ENCODE measurements at places on chromosomes 3 and 15. TPM values are rescaled to one million over a fixed set of nuclear protein-coding genes. Genes with fewer than 3 reads are reported as not detected.

- no peaks in the 10 kb centered on the region for H3K27me3 ChIP-seq
- no peak overlapping the region for H3K27ac ChIP-seq
- DNase-seq: no peak
- H3K4me1 ChIP-seq: no peaks in the 10 kb centered on the region
- no peaks in the 10 kb centered on the region for H3K36me3 ChIP-seq
- no peak overlapping the region for H3K4me3 ChIP-seq
Observed at GRCh38 chr3:15384510-15385237, 42.7 kb downstream of the METTL6 start.

Gene SPTBN5
- 0.52 TPM for total RNA-seq

- H3K4me3 ChIP-seq: no peak overlapping the region
- H3K36me3 ChIP-seq: peaks cover 37% of the 10 kb centered on the region
- H3K27ac ChIP-seq: no peak overlapping the region
- H3K4me1 ChIP-seq: no peaks in the 10 kb centered on the region
- H3K27me3 ChIP-seq: no peaks in the 10 kb centered on the region
Observed at GRCh38 chr3:122538956-122539490, 24.3 kb upstream of the KPNA1 start.

Gene TRPM1
- not detected for total RNA-seq

Gene CLEC3B
- 22.1 TPM for total RNA-seq

GRCh38 chr3:117526470-117527079, 817.0 kb downstream of the TUSC7 start:
- no peak overlapping the region for H3K27ac ChIP-seq
- peak; percentile 56 for DNase-seq
- no peaks in the 10 kb centered on the region for H3K36me3 ChIP-seq
- no peaks in the 10 kb centered on the region for H3K27me3 ChIP-seq

- H3K27ac ChIP-seq: no peak overlapping the region
- no peak for DNase-seq
- peaks cover 7% of the 10 kb centered on the region for H3K36me3 ChIP-seq
- no peak overlapping the region for H3K4me3 ChIP-seq
Observed at GRCh38 chr15:55856506-55857164, 113.7 kb upstream of the PRTG start.

- H3K27me3 ChIP-seq: no peaks in the 10 kb centered on the region
- H3K4me3 ChIP-seq: no peak overlapping the region
- no peaks in the 10 kb centered on the region for H3K4me1 ChIP-seq
- H3K27ac ChIP-seq: no peak overlapping the region
- H3K36me3 ChIP-seq: peaks cover 1% of the 10 kb centered on the region
- no peak for DNase-seq
Observed at GRCh38 chr3:123930445-123930844, 30.6 kb downstream of the CCDC14 start.

DNA sequence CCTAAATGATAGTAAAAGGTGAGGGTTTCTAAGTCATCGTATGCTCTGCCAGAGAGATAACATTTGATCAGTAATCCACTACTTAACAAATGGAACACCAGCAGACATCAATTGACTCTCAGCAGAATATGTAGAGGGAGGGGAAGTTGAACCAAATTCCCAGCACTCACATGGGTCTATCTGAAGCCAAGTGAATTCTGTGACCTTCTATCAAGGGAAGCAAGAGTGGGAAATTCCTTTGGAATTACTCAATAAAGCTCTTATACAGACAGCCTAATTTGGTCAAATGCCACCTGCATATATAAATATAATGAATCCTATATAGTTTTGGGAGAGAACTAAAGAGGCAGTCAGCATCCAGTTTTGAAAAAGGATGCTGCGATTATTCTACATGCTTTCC, 15.8 kb upstream of the KCNMB2 start:
- no peaks in the 10 kb centered on the region for H3K27me3 ChIP-seq
- no peak overlapping the region for H3K4me3 ChIP-seq
- DNase-seq: no peak
- no peaks in the 10 kb centered on the region for H3K4me1 ChIP-seq
- H3K27ac ChIP-seq: no peak overlapping the region
- H3K36me3 ChIP-seq: no peaks in the 10 kb centered on the region

- no peaks in the 10 kb centered on the region for H3K4me1 ChIP-seq
- no peak for DNase-seq
- H3K36me3 ChIP-seq: peaks cover 29% of the 10 kb centered on the region
- H3K4me3 ChIP-seq: no peak overlapping the region
- no peaks in the 10 kb centered on the region for H3K27me3 ChIP-seq
- H3K27ac ChIP-seq: no peak overlapping the region
Observed at GRCh38 chr3:45730409-45731154, 41.4 kb downstream of the SACM1L start.

DNA sequence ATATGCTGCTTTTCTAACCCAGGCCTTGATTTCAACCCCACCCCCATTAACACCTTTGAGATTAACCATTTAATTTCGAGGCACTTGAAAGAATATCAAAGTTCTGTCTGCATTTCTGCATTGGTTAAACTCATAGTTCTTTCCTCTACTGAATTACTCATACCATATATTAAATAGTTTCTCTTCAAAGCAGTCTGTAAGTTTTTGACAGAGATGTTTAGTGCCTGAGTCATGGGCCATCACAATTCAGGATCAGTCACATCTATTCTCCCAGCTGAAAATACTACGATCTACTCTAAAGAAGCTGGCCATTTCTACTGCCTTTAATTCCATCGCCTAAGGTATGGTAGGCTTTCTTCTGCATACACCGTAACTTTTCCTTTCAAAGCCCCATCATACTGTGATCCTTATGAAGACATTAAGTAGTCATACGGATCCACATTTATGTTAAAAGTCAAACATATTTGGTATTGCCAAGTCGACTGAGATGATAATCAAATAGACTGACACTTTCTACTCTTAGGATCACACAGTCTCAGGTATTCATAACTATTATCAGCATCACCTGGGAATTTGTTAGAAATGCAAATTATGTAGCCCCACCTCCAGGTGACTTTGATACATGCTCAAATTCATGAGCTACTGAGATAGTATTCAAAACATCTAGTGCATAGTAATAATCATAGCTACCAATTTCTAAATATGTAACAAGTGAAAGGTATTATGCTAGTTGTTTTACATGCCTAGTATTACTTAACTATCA, 489.4 kb upstream of the IL12A start:
- no peak overlapping the region for H3K4me3 ChIP-seq
- no peaks in the 10 kb centered on the region for H3K27me3 ChIP-seq
- H3K4me1 ChIP-seq: no peaks in the 10 kb centered on the region
- DNase-seq: no peak

Gene MEX3B
- total RNA-seq: not detected

DNA sequence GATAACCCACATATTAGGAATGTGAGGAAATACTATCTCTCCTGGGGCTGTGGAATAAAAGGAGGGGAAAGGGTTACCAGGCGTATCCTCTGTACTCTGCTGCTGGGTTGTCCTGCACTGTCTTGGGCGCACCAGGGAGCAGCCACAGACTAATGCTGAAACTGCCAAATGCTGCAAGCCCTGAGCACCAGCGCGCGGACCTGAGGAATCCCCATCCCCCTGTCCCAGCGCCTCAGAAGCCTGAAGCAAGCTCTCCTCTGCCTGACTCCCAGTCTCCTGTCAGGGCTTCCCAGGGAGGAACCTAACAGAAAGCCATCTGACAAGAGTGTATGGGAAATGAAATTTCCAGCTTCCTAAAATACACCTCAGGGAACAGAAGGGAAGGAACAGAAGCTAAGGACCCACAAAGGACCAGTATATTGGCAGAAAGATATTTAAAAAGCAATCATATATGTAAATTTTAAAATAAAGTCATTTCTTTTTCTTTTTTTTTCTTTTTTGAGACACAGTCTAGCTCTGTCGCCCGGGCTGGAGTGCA, 158.3 kb upstream of the C2CD4B start:
- H3K36me3 ChIP-seq: no peaks in the 10 kb centered on the region
- no peaks in the 10 kb centered on the region for H3K4me1 ChIP-seq
- H3K27ac ChIP-seq: no peak overlapping the region

Gene FRMD5
- not detected for total RNA-seq

DNA sequence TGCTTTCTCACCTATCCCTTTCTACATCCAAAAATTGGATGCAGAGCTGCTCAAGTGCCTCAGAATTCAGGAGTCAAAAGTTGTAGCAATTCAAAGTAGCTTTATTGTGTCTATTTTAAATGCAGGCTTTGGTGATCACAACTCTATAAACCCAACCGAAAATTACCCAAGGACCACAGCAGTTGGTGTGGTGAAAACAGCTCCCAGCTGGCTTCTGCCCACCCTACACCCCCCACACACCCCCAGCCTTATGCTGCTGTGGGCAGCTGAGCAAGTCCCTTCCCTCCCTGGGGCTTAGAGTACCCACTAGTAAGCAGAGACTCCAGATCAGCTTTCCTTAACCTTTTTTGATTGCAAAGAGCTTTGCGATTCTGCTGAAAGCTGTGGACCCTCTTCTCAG, 5.8 kb upstream of the HES1 start:
- H3K27me3 ChIP-seq: no peaks in the 10 kb centered on the region
- H3K4me3 ChIP-seq: no peak overlapping the region
- DNase-seq: no peak
- peaks cover 49% of the 10 kb centered on the region for H3K4me1 ChIP-seq
- peak overlapping the region; percentile 84 for H3K27ac ChIP-seq

Measured in body of pancreas (tissue), 4 donors.